ENCODE measurements at places on chromosomes 11 and 22.
A peak's percentile ranks its signal among the peaks of the same experiment; 100 is the strongest.

- no peak for DNase-seq
Observed at GRCh38 chr22:18013947-18014346, 10.4 kb downstream of the MICAL3 start.

DNA sequence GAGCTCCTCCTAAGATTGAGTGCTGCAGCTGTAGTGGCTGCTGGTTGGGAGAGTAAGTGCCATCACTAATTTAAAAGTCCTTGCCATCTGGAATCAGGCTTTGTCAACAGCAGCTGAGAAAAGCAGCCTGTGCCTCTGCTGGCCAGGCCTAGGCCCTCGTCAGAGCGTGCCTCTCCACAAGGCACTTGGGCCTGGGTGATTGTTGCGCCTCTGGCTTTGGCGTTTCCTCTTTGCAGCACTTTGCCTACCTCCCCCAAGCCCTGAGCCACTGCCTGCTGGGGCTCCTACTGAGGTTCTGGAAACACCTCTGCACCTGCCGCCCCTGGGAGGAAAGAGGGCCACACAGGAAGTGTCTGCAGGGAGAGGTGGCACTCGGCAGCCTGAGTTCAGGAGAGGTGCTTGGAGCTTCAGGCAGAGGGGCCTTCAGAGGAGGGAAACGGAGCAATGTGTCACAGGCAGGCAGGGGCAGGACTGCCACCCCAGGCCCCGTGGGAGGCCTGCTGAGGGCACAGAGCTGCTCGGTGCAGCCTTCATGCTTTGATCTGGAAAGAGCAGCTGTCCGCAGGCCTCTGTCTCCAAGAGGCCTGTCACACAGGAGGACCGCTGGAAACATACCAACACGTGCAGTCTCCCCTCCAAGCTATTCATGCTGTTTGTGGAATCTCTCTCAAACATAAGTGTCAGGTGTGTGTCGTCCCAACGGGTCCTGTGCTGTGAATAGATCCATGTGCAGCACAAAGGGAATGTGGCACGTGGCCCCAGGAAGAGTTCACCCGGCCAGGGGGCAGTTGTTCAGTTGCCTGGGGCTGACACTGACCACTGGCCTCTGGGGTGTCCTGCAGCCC lies 61.5 kb upstream of the EMID1 start:
- no peak for DNase-seq

GRCh38 chr11:114291381-114291780 lies 4.8 kb upstream of the NNMT start:
- DNase-seq, result no peak

DNA sequence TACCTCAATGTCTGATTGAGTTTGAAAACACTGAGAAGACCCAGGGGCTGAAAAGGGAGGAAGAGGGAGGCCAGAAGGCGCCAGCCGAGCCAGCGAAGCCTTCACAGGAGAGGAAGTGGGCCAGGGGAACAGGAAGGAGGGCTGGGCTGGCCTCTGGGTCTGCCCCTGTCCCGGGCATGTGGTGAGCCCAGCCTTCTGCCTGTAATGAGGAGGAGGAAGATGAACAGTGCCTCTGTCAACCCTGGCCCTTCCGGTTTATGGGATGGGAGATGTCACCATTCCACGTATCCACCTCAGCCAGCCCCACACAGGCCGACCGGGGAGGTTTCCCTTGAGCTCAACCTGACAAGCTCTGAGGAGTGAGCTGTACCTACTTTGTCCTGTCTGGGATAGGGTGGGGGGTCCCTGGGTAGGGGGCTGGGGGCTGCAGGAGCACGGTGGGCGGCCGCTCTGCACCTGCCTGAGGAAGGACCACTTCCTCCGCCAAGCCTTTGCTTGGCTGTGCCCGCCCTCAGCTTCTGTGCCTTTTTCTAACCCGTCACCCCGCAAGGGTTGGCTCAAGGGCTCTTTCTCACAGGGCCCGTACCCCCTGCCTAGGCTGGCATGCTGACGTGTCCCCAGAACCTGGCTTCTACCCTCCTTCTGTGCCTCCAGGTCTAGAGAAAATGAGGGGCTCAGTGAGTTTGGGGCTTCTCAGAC lies 2.0 kb downstream of the PARVG start:
- no peak for DNase-seq

DNA sequence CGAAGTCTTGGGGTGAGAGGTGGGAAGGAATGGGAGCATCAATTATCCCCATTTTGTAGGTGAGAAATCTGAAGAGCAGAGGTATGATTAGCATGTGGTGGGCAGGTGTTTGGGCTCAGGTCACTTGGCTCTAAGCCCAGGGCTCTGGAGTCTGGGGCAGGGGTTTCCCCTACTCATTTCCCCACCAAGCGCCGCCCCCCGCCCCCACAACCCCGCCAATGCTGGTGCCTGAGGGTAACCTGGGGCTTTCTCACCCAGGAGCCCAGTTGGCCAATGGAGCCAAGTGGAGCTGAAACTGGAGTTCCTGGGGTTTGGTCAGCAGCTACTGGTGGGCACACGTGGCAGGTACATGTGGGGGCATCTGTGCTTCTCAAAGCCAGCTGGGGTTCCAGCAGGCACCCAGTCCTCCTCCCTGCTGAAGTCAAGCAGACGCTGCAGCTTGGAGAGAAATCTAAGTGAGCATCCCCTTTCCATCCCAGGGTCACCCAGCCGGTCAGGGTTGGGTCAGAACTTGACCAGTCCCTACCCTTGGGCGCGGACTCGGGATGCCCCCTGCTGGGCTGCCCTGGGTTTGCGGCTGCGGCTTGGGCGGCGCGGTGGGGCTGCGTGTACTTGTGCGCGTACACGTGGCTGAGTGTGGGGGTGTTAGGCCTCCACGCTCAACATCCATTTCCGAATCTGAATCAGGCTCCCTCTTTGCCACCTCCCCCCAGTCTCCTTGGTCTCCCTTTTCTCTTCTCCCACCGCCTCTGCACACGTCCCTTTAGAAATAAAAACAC lies 1.7 kb upstream of the CHRM1 start:
- DNase-seq, result peak; percentile 32

- DNase-seq, result no peak
Observed at GRCh38 chr11:5324197-5324596, at the start of gene OR51B2. Gene OR51B2 (minus strand): TSS chr11:5324297. CDS start chr11:5324297, 0 bp downstream.

- DNase-seq, result no peak
Observed at GRCh38 chr11:23201936-23202522, 341.8 kb upstream of the CCDC179 start.
